A549 treated with RU486 at 1 μM for 4 hours (cell line): ENCODE measurements at places on chromosomes 2 and 18. TPM values are rescaled to one million over a fixed set of nuclear protein-coding genes. Genes with fewer than 3 reads are reported as not detected.

The CAPN14 gene
- 0.03 to 0.07 TPM (median 0.05 TPM) in 3 of 5 replicates, not detected in the others for total RNA-seq

The ARHGEF33 gene
- total RNA-seq, result 0.10 to 0.33 TPM (median 0.21 TPM) in 4 of 5 replicates, not detected in the other

The SLC4A3 gene
- total RNA-seq, result 1.7 to 3.4 TPM (median 2.3 TPM) in 5 replicates

The SKA1 gene
- total RNA-seq, result 10.4 to 14.0 TPM (median 12.1 TPM) in 5 replicates

The MALL gene
- total RNA-seq, result 133 to 157 TPM (median 142 TPM) in 5 replicates

The IL1A gene
- total RNA-seq, result 0.10 to 0.23 TPM (median 0.12 TPM) in 5 replicates

The CTNNA2 gene
- 0.13 to 0.89 TPM (median 0.22 TPM) in 5 replicates for total RNA-seq

The TMEFF2 gene
- total RNA-seq, result 0.20 to 0.94 TPM (median 0.26 TPM) in 5 replicates

The IL1RL1 gene
- 0.90 to 1.2 TPM (median 1.0 TPM) in 5 replicates for total RNA-seq

The AAMP gene
- 112 to 185 TPM (median 124 TPM) in 5 replicates for total RNA-seq

The IL1R1 gene
- 16.2 to 31.6 TPM (median 26.8 TPM) in 5 replicates for total RNA-seq

The FAM117B gene
- 1.5 to 2.8 TPM (median 2.3 TPM) in 5 replicates for total RNA-seq

The MYOM1 gene
- 0.07 to 0.25 TPM (median 0.08 TPM) in 5 replicates for total RNA-seq

The SLC9A4 gene
- total RNA-seq, result not detected in 5 replicates

The DCDC2C gene
- 0.24 to 0.54 TPM (median 0.30 TPM) in 5 replicates for total RNA-seq

The CDH19 gene
- 0.63 to 1.8 TPM (median 1.2 TPM) in 5 replicates for total RNA-seq

The MAP3K19 gene
- total RNA-seq, result not detected in 5 replicates

The CGREF1 gene
- 7.3 to 9.3 TPM (median 8.3 TPM) in 5 replicates for total RNA-seq

The PRKAG3 gene
- not detected in 5 replicates for total RNA-seq

The DUSP2 gene
- 0.14 to 0.85 TPM (median 0.51 TPM) in 5 replicates for total RNA-seq

The C1GALT1C1L gene
- 1.7 to 2.5 TPM (median 2.0 TPM) in 5 replicates for total RNA-seq

The CNOT11 gene
- 38.6 to 51.0 TPM (median 42.2 TPM) in 5 replicates for total RNA-seq
